ENCODE measurements at places on chromosomes 3 and 15. TPM values are rescaled to one million over a fixed set of nuclear protein-coding genes. Genes with fewer than 3 reads are reported as not detected.

The ZDHHC19 gene
- total RNA-seq: not detected

The FGF7 gene
- total RNA-seq: 60.2 TPM

The C3orf22 gene
- not detected for total RNA-seq

The TPRG1 gene
- total RNA-seq: 2.9 TPM

The ADAMTSL3 gene
- total RNA-seq: 20.0 TPM

The BNC1 gene
- 0.11 TPM for total RNA-seq

The EPB42 gene
- total RNA-seq: not detected

The ITPKA gene
- total RNA-seq: 2.5 TPM

The MYLK gene
- 2,797 TPM for total RNA-seq

The HTD2 gene
- 8.7 TPM for total RNA-seq

The CEMIP gene
- 0.17 TPM for total RNA-seq

The P2RY13 gene
- total RNA-seq: 2.0 TPM

The PARP9 gene
- 23.1 TPM for total RNA-seq

The VIPR1 gene
- total RNA-seq: 5.2 TPM

The CLDN18 gene
- total RNA-seq: 0.40 TPM

The MED12L gene
- total RNA-seq: 0.42 TPM

The KCNMB3 gene
- total RNA-seq: 2.5 TPM

The SERPINI2 gene
- total RNA-seq: not detected

The NRROS gene
- 8.5 TPM for total RNA-seq

The STAB1 gene
- 101 TPM for total RNA-seq

The CLSTN2 gene
- 5.5 TPM for total RNA-seq

The FBXW12 gene
- 0.65 TPM for total RNA-seq

The HYAL2 gene
- 114 TPM for total RNA-seq

The FAIM gene
- total RNA-seq: 8.3 TPM

The SMCO1 gene
- total RNA-seq: not detected

The OIP5 gene
- total RNA-seq: not detected

The GPR62 gene
- 0.11 TPM for total RNA-seq

The MEIS2 gene
- 66.4 TPM for total RNA-seq

The GNB5 gene
- total RNA-seq: 29.9 TPM

The SH2D7 gene
- not detected for total RNA-seq

The ZNF80 gene
- total RNA-seq: not detected

The RHCG gene
- 1.2 TPM for total RNA-seq

The SLC22A13 gene
- total RNA-seq: not detected

All from esophagus muscularis mucosa (tissue), 4 donors.